Stimulated activated CD8-positive, alpha-beta memory T cell treated with anti-CD3 and anti-CD28 coated beads, Interleukin-4, amount 100 ng/mL, for 4 hours (primary cell): ENCODE measurements at places on chromosomes 16 and 17.

GRCh38 chr16:47851146-47851545 is 304.6 kb downstream of the ABCC12 start:
- DNase-seq = no peak

DNA sequence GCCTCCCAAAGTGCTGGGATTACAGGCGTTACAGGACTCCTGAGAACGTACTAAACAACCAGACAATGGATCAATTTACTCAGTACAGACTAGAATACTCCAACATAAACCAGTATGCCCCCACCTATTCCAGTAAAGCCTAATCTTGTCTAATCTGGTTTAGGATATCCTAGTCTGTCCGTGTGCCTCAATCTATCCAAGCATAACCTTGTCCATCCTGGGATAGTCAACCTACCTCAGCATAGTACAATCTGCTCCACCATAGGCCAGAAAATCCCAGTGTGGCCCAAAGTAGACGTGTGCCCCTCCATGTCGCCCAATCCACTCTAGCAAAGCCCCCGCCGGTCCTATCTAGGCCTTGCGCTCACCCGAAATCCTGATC is 625 bp downstream of the DVL2 start:
- DNase-seq = no peak

- no peak for DNase-seq
Measured at GRCh38 chr17:73137376-73137775, 27.4 kb upstream of the SSTR2 start.

- no peak for DNase-seq
Measured at GRCh38 chr16:85752511-85753420, 1.9 kb upstream of the C16orf74 start.

- no peak for DNase-seq
Measured at GRCh38 chr17:29569245-29569950, 897 bp downstream of the TP53I13 start.

GRCh38 chr16:85800321-85800669 is 800 bp downstream of the COX4I1 start:
- DNase-seq = no peak

- no peak for DNase-seq
Measured at GRCh38 chr16:53809088-53809932, 105.4 kb downstream of the FTO start.

DNA sequence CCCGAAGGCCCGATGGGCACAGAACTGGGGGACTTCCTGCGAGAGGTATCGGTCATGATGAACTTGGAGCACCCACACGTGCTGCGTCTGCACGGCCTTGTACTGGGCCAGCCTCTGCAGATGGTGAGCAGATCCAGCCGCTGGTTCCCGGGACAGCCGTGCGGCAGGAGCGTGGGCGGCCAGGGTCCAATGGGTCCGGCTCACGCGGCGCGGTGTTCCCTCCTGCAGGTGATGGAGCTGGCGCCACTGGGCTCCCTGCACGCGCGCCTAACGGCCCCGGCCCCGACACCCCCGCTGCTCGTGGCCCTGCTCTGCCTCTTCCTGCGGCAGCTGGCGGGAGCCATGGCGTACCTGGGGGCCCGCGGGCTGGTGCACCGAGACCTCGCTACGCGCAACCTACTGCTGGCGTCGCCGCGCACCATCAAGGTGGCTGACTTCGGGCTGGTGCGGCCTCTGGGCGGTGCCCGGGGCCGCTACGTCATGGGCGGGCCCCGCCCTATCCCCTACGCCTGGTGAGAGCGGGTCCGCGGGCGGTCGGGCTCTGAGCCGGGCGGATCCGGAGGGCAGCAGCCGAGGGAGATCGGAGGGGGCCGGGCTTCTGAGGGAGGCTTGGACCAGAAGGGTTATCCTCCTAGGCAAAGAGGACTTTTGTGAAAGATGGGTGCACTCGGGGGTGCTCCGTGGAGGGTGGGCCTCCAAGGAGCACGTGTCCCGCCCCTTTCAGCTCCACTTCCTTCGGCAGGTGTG is 3.0 kb downstream of the TNK1 start:
- DNase-seq = peak; percentile 49

- no peak for DNase-seq
Measured at GRCh38 chr16:3946604-3947180, 66.2 kb upstream of the CREBBP start.

GRCh38 chr17:50916708-50917417 is 50.7 kb upstream of the TOB1 start:
- no peak for DNase-seq

DNA sequence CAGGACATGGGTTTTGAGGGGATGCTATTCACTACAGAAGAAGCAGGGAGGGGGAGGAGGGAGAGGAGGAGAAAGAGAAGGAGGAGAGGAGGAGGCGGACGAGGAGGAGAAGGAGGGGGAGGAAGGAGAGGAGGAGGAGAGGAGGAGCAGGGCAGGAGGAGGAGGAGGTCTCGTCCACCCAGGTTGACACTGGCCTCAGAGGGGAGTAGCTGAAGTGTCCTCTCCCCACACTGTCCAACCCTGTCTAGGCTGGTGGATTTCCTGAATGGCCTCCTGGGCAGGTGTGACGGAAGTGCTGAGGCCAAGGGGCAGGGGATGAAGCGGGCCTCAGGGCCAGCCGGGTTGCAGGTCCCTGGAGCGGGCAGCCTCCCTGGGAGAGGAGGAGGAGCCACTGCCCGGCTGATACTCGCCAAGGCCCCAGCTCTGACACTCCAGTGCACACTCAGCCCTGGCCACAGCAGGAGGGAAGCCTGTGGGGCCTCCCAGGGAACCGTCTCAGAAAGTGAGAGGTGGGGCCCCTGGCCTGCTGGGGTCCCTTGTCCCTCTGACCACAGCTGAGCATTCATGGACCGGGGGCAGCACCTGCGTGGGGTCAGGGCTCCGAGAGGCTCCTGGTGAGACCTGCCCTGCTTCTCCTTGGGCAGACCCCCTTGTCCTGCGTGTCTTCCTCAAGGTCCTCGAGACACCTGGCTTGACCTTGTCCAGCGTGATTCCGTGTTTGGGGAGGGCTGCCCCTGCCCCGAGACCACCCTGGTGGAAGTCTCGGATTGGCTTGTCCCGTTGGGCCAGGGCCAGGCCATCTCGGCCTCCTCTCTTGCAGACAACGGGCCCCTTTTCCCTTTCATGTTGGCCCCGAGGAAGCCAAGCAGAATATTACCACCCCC is 200.6 kb upstream of the CIBAR2 start:
- no peak for DNase-seq

DNA sequence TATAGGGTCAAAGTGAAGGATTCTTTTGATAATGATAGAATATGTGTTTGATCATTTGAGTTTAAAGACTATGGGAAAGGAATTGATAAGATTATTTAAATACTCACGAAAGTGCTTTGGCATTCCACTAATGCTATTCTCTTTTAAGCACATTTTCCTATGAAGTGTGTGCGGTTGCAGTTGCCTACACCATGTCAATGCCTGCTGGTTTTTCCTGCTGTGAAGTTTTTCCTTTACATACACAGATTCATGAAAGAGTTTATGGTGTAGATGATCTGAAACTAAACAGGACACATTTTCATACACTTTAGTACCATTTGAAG is 78.7 kb downstream of the VMP1 start:
- DNase-seq = no peak

DNA sequence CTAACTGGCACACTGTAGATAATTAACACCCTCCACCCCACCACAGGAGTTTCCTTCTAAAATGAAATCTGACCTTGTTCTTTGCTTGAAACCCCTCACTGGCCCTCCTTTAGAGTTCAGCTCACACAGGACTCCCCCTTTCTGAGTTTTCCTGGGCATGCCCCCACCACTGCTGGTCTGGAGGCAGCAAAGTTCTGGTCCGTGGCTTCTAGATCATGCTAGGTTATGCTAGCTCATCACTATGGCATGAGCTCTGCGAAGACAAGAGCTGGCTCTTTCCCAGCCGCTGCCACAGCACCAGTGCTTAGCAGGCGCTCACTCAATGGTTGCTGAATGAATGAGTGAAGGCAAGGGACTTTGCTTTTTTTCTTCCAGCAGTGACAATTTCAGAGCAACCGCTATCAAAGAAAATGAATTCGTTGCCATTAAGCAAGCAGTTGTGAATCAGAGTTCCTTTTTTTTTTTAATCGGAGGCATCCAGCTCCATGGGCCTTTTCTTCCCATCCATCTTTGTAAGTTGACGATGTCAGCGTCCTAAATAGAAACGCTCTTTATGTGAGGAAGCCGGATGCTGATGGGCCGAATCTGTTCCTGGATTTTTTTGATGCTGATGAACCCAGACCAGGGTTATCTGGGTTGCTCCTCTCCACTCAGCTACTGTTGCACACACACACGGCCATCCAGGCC is 80.8 kb upstream of the NOL11 start:
- no peak for DNase-seq

DNA sequence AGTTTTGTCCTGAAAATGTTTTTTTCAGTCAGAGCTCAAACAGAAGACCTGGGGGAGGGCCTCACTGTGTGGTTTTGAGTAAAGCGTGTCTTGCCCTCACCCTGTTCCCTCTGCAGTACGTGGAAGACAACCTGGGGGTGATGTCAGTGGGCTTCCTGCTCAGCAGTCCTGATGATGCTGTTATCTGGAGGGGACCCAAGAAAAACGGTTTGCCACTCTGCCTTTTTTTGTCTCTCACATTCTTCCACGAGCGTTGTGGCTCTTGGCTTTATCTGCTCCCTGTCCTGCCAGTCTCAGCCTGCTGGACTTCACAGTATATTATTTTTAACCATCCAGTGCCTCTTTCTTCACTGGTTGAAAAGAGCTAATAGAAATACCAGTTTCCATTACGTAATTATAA is 12.9 kb downstream of the NUBP1 start:
- DNase-seq = no peak

DNA sequence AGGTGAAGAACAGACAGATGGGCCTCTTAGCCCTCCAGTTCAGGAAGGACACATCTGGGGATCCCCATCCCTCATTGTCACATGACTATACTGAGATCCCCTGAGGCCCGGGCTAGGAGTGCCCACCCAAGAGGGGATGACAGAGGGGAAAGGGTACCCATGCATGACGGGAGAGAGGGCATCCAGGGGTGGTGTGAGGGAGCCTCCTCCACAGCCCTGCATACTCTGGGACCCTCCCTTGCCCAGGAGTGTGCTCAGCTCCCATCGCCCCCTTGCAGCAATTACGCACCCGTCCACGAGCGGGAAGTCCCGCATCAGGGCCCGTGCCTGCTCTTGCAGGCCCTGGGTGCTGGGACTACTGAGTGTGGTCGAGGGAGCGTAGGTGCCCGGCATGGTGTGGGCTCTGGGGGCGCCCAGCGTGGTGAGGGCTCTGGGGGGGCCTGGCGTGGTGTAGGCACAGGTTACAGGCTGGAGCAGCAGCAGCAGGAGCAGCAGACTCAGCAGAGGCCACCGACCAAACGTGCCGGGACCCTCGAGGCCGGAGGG is 6.5 kb downstream of the DPEP2 start:
- no peak for DNase-seq

- no peak for DNase-seq
Measured at GRCh38 chr17:48500435-48501426, 30.1 kb downstream of the HOXB1 start.
